AG20443 (cell line): ENCODE measurements at places on chromosomes 5 and 9.

- DNase-seq: peak; percentile 85
These were observed 446.8 kb downstream of the CCDC171 start for GRCh38 chr9:15999422-16000339.

- no peak for DNase-seq
These were observed 94.5 kb downstream of the OSMR start for GRCh38 chr5:38940230-38940858.

DNA sequence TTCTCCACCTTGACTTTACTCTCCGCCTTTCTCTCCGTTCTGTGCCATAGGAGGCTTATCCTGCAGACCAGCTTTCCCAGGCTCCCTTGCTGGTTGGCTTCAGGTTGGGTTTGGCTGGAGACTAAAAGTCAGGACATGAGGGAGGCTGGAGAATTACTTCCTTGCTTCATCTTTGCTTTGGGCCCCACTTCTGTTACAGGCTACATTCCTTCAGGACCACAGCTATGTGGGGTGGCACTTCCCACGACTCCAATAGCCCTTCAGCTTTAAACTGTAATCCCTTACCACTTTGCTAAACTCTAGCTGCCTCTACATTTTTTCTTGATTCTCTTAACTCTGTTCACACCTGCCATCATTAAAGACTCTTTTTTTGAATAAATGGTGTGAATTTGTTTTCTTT is 186.7 kb upstream of the NR4A3 start:
- DNase-seq: peak; percentile 55

- DNase-seq: no peak
These were observed 55.4 kb upstream of the OTP start for GRCh38 chr5:77693913-77694312.

DNA sequence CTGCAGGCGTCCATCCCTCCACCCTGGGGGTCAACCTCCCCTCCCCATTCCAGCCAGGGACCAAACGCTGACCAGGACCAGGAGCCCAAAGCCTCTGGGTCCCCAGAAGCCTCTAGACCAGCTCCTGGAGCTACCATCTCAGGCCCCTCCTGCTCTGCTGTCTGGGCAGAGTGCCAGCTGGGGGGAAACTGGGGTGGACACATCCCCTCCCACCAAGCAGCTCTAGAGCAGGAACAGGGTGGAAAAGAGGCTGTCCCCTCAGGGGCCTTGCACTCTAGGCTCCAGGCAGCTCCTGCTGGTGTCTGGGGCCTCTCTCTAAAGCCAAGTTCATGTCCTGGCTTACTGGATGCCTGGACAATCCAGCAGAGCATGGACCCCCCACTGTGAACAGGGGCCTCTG is 4.4 kb downstream of the SSNA1 start:
- DNase-seq: no peak

- DNase-seq: no peak
These were observed 47.7 kb upstream of the MTAP start for GRCh38 chr9:21754741-21755140.

DNA sequence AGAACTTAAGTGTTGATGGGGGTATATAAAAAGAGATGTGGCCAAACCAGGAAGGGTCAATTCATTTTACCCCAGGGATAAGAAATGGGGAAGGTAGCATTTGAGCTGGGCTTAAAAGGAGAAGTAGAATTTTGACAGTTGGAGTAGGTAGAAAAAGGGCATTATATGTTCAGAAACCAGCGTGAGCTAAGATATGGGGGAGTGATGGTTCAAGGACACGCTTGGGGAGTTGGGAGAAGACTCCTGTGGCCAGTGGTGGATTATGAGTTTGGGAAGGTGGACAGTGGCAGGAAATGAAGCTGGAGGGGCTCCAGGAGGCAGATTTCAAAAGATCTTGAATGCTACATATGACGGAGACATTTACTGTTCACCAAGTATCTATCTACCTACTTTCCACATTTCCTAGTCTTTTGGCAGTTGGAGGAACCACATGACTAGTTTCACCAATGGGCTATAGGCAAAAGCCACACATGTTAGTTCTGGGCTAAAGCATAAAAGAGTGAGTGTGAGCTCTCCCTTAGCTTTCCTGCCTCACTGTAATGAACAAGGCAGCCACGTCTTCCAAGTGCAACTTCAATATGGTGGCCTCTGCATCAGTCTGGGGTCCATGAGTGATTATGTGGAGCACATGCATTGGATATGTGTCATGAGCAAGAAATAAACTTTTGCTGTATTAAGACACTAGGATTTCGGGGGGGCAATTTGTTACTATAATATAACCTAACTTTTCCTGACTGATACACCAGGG is 15.7 kb upstream of the GSN start:
- DNase-seq: no peak

DNA sequence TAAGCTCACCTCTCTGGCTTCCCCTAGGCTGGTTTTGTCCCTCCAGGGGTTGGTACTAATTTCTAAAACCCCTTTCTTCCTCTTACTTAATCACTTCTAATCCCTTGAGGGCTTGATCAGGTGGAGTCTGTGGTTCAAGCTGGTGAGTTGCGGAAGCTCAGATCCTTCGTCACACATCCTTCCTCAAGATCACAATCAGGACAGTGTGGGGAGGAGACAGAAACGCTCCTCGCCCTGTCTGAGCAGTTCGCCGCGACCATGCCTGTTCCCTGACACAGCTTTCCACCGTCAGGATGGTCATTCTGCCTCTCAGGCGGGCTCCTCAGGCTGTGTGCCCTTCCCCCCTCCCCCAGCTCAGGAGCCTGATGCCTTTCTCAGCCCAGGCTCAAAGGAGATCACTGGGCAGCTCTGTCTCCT is 24.3 kb downstream of the CPLX2 start:
- no peak for DNase-seq

GRCh38 chr5:114055318-114056184 is 306.3 kb upstream of the KCNN2 start:
- peak; percentile 61 for DNase-seq

GRCh38 chr9:127991017-127991756 is 10.4 kb upstream of the EEIG1 start:
- no peak for DNase-seq

DNA sequence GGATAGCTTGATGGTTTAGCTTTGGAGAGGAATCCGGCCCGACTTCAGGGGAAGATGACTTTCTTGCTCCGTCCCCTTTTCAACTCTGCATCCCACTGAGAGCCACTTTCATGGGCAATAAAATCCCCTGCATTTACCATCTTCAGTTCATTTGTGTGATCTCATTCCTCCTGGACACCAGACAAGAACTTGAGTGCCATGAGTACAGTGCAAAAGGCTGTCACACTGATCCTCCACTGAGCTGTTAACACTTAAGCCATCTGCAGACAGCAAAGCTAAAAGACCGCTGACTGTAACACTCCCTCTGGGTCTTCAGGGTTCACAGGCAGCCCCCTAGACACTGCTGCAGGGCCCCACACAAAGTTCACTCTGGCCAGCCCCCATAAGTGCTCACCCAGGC is 48.3 kb upstream of the TCERG1 start:
- DNase-seq: no peak

DNA sequence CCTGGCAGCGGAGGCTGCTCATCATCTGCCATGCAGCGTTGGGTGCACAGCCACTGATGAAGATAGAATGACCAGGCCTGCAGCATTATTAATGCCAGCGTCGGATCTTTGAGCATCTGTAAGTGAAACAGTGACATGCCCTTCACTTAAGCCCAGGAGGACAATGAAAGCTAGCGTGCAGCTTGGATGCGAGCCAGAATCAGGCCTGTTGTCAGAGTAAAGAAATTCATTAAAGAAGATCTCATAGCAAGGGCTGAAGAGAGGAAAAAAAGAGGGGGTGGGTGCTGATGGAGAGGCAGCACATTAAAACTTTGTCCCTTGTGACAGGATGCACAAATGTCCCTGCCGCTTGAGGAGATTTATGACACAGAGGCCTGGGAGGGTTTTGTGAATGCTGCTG is 186.1 kb upstream of the MAST4 start:
- DNase-seq: no peak

DNA sequence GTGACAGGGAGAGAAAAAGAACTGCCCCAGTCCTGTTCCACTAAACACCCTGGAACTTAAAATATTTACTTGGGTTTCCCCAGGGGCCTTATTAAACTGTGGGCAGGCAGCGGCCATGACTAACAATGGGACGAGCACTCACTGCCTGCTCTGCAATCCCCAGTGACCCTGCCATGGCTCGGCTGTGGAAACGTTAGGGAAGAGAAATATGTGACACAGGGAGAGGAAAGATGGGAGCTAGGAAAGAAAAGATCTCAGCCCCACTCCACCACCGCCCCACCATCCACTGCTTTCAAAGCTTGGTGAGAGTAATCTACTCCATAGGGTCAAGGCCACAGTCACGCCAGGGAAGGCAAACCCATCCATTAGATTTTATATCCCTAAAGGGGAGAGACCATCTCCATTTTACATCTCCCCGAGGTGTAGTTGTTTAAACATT is 117.6 kb downstream of the EFNA5 start:
- peak; percentile 41 for DNase-seq

DNA sequence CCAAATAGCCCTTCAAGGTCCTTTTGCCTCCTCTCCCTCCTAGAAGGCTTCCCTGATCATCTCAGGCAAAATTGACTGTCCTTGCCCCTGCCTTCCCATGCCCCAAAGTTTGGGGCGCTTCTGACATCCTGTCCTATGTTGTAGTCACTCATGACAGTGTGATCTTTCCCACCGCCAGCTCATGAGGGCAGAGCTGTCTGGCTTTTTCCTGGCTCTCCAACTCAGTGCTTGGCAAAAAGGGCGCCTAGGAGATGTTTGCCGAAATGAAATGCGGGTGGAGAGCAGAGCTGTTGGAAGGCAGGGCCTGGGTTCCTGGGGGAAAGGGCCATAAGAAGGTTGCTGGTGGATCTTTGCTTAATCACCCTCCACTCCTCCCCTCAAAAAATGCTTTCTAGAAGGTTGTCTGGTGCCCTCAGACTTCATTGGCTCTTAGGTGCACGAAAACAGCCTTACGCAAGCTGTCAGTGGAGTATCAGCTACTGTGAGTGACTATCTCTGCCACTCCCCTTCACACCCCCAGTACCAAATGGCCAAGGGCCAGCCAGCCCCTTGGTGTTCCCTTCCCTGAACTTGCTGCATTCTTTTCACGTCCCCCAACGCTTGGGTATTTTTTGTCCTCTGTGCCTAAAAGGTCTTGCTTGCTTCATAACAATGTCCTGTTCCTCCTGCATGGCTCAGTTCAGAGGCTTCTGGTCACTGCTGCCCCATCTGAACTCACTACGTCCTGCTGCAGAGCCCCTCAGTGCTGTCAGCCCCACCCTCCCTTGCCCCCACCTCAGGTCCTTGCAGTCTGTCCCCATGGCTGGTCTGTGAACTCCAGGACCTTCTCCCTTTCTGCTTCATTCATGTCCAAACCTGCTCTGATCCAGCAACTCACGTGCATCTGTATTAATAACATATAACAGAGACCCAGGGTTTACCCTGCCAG is 2.6 kb upstream of the SLC25A51 start:
- DNase-seq: no peak

- no peak for DNase-seq
These were observed 27.4 kb upstream of the CTNND2 start for GRCh38 chr5:11931638-11932037.

- no peak for DNase-seq
These were observed 3.9 kb upstream of the PLPP1 start for GRCh38 chr5:55538661-55539060.

DNA sequence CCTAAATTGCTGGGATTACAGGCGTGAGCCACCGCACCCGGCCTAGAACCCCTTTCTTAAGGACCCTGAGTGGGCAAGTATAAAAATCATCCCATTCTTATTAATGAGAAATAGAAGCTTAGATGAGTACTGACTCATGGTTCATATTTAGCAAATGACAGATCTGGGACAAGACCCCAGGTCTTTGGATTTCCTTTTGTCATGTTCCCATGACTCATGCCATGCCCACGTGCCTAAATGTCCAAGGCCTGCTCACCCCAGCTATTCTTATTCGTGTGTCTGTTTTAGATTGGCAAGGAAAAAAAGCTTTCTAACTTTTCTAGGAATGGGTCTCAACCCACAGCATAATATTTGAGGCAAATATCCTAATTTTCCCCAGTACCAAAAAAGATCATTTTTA is 57.7 kb upstream of the RPS23 start:
- peak; percentile 31 for DNase-seq

- no peak for DNase-seq
These were observed 23.3 kb downstream of the SPRY4 start for GRCh38 chr5:142301540-142301939.

- DNase-seq: no peak
These were observed 18.6 kb upstream of the ADRB2 start for GRCh38 chr5:148807851-148808250.

GRCh38 chr9:122164286-122164685 is 4.6 kb downstream of the MORN5 start:
- no peak for DNase-seq

- no peak for DNase-seq
These were observed 9.0 kb upstream of the TIMD4 start for GRCh38 chr5:156971848-156972525.

DNA sequence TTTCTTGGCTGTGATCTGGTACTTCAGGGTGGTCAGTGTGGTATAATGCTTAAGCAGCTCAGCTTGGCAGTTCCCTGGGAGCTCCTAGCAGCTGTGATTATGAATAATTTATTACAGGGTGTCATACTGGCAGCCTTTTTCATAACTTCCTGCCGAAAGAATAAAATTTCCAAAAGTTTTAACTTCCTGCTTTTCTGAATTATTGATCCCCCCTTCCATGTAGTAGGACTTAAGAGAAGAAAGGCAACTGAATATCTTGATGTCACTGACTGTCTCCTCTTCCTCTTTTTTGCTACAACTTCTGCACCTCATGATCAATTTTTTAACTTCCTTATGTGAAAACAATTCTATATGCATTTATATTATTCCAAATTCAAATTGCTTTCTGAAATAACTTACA is 74.3 kb upstream of the SPEF2 start:
- DNase-seq: no peak

GRCh38 chr9:134961331-134962064 is 43.8 kb upstream of the FCN1 start:
- no peak for DNase-seq

DNA sequence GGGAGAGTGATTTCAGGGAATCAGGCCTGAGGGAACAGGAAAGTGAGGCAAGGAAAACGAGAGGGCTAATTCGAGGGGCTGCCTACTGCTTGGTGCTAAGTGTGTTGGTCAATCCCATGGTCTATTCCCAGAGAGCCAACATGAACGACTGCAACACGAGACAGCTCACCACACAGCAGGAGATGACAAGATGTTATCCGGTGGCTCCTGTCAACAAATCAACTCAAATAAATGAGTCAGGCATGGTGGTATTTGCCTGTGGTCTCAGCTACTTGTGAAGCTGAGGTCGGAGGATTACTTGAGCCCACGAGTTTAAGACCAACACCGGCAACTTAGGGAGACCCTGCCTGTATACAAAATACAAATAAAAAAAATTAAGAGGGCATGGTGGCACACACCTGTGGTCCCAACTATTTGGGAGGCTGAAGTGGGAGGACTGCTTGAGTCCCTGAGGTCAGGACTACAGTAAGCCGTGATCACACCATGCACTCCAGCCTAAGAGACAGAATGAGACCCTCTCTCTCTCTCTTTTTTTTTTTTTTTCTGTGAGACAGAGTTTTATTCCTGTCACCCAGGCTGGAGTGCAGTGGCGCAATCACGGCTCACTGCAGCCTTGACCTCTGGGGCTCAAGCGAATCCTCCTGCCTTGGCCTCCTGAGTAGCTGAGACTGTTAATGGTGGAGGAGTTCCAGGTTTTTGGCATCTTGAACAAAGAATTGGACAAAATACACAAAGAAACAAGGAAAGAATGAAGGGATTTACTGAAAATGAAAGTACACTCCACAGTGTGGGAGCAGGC is 9.0 kb upstream of the FAF2 start:
- peak; percentile 29 for DNase-seq

- peak; percentile 58 for DNase-seq
These were observed 297.0 kb downstream of the SLIT3 start for GRCh38 chr5:169003721-169004541.

- peak; percentile 69 for DNase-seq
These were observed at the start of gene NME5 for GRCh38 chr5:138138949-138139780. Gene NME5 (minus strand): TSS chr5:138139428. CDS start chr5:138138780, 648 bp downstream.
